Skeletal muscle cell (primary cell): ENCODE measurements at places on chromosomes 7 and 10.

GRCh38 chr10:17662193-17663138 is 18.5 kb downstream of the STAM start:
- DNase-seq, result no peak

GRCh38 chr7:36045326-36045725 is 107.7 kb upstream of the EEPD1 start:
- DNase-seq, result no peak

GRCh38 chr10:97024168-97025073 is 161.3 kb downstream of the SLIT1 start:
- DNase-seq, result no peak

DNA sequence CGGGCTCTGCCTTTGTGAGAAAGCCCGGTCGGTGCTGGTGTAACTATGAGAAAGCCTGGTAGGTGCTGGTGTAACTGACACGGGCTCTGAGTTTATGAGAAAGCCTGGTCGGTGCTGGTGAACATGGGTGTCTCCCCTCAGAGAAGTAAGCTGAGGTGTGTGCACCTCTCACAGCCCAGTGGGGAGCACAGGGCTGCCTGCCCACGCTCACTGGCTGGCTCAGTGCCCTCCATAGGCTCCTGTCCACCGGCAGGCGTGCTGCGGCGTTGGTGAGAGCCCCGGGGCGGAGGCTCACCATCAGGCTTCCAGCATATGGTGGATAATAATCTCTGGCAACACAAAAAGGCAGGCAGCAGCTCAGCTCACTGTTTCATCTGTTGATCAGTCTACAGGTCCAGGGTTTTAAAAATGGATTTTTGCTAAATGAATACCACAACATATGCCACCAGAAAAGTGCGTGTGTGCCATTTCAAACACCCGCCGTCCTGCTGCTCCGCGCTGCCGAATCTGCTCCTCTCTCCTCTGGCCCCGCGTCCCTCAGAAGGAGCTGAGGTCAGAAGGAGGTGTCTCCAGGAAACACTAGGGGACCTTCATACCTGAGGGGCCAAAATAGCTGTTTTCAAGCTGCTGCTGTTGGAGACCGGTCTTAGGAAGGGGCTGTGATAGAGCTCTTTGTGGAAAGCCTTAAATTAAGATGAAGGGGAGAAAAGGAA is 365.7 kb downstream of the DNAJB6 start:
- DNase-seq, result no peak

GRCh38 chr7:121395494-121395960 is 581 bp downstream of the FAM3C start:
- no peak for DNase-seq

DNA sequence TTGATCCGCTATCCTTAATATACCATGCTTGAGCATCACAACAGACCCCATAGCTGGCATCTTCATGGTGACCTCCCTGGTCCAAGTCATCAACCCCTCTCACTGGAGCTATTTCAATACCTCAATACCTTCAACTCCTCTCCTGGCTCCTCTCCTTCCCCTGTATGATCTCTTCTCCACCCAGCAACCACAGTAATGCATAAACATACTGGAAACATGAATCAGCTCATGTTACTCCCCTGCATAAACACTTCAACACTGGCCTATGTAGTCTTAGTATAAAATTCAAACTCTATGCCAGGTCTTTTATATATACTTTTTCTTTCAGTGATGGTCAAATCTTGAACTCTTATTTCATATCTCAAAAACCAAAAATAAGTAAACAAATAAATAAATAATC is 31.8 kb upstream of the TMEM273 start:
- no peak for DNase-seq

DNA sequence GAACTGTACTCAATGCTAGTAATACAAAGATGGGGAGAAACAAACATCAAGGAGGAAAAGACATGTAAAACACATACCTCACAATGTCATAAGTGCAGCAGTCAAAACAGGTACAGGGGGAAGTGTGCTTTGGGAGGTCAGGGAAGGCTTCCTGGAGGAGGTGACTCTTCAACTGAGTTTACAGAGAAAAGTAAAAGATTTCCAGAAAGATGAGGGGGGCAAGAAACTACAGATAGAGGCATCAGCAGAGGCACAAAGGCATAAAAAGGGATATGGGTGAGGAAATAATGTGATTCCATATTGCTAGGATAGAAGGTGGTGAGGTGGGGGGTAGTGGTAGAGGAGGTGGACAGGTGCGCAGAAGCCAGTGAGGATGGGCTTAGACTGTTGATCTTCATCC is 95.0 kb downstream of the LSM5 start:
- no peak for DNase-seq

GRCh38 chr10:25633542-25633941 is 300.5 kb upstream of the MYO3A start:
- no peak for DNase-seq

GRCh38 chr10:125802131-125802530 is 20.9 kb downstream of the UROS start:
- no peak for DNase-seq

DNA sequence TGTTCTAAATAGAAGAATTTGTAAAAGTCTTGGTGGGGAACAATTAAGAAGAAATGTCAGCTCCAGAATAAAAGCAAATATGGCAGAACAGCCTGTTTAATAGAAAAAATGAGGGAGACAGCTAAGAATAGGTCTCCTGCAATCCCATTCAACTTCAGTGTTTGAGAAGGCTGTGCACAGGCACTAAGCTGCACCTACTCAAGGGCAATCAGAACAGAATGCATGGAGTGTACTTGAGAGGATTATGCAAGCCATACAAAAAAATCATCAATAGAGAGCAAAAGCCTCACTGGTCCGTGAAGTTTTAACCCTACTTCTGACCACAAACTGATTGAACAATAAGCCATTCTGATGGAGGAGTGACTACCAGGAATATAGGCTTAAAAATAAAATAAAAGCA is 690.7 kb upstream of the PCDH15 start:
- DNase-seq, result no peak

DNA sequence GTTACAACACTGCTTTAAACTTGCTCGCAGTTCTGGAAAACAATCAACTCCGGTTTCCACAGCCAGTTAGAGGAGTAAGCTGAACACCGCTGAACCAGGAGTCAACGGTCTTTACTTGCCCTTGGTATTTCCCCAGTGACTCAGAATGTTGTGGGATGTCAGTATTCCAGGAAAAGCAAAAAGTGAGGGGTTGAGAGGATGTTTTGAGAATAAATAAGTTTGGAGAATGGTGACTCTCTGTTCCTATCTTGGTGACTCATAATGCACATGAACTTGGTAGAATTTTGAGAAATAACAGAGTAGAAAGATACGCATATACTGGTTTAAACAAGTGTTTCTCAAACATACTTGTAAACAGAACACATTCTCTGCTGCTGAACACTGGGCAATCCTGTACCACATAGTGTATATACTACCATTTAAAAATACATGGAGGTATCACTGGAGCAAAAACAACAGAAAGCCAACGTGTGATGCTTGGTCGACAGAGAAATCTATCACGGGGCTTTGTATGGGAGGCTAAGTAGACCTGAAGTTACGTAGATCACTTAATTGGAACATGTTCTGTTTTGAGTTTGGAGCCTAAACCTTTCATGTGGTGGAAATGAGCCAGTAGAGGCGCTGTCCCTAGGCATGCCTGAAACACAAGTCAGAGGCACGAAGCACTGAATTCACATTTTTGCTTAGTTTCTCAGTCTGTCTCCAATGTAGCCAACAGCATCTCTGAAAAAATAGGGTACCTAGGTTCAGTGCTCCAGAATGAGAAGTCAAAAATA is 534.3 kb downstream of the PARD3 start:
- DNase-seq, result peak; percentile 96

DNA sequence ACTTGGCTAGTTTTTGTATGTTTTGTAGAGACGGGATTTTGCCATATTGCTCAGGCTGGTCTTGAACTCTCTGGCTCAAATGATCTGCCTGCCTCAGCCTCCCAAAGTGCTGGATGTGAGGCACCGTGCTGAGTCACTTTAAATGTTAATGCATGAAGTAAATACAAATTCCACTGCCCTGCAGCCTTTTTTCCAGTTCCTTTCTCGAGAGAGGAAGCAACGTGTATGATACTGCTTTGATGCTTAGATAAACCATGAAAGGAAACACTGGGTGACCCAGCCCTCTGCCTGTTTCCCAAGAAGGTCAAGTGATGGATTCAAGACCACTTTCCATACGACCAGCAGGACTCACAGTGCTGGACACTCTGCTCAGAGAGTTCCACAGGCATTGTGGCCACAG is 11.3 kb upstream of the MRPS24 start:
- no peak for DNase-seq

GRCh38 chr10:60410970-60411369 is 21.3 kb upstream of the ANK3 start:
- DNase-seq, result no peak

DNA sequence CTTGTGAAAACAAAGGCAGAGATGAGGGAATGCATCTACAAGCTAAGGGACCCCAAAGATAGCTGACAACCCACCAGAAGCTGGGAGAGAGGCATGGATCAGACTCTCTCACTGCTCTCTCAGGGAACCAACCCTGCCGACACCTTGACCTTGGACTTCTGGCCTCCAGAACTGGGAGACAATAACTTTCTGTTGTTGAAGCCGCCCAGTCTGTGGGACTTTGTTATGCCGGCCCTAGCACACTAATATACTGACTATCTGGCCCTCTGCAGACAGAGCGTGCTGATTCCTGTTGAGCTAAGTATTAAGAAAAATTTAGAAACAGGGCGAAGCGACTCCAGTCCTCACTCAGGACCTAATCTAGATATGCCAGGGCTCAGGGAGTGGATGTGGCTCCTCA is 144.3 kb upstream of the TCF7L2 start:
- no peak for DNase-seq

- no peak for DNase-seq
Observed at GRCh38 chr10:17649836-17650235, 5.9 kb downstream of the STAM start.

- DNase-seq, result no peak
Observed at GRCh38 chr10:99927721-99928280, 81.9 kb downstream of the DNMBP start.

DNA sequence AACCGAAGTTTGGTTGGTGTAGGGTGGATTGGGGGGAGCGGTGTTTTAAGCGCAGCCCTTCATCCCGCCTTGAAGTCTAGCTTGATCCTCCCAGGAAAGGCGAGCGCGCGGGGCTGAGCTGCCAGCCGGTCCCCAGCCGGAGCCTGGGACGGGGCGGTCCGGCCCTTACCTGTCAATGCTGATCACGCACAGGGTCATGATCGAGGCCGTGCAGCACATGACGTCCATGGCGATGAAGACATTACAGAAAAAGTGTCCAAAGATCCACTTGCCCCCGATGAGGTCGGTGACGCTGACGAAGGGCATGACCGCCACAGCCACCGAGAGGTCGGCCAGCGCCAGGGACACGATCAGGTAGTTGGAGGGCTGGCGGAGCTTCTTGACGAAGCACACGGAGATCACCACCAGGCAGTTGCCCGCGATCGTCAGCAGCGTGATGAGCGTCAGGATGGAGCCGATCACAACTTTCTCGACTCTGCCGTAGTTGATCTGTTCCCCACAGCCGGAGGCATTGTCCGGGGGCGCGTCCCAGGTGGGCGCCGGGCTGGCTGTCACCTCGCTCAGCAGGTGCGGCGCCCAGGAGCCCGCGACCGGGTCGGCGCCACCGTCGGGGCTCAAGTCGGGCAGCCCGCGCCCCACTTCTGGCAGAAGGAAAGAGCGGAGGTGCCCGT is 740 bp downstream of the HTR7 start:
- no peak for DNase-seq

DNA sequence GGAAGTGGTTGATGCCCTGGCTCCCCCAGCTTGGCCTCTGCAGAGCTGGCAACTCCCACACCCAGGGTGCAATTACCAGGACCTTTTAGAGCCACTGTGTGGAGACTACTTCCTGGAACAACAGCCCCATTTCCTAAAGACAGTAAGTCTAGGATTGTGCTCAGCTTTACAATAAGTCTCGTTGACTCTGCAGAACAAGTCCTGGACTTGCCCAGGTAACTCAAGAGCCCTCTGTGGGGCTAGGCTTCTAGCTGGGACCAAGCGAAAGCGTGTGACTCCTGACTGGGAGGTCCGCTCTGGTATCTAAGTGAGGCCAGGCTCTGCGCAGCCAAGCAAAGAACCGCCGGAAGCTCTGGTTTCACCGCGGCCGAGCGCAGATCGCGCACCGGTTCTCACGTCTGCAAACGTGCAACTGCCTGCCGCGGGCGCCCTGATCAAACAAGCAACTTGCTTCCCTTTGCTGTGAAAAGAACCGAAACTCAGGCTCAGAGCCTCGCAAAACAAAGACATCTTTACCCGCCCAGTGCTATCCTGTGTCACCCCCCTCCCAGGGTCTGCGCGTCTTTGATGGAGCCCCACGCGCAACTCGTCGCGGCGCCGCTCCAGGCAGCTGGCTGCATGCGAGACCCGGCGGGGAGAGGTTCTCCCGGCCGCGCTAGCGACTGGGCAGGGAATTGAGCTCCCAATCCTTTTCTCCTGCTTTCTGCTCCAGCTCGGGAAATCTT is 4.4 kb upstream of the PDLIM1 start:
- DNase-seq, result no peak

DNA sequence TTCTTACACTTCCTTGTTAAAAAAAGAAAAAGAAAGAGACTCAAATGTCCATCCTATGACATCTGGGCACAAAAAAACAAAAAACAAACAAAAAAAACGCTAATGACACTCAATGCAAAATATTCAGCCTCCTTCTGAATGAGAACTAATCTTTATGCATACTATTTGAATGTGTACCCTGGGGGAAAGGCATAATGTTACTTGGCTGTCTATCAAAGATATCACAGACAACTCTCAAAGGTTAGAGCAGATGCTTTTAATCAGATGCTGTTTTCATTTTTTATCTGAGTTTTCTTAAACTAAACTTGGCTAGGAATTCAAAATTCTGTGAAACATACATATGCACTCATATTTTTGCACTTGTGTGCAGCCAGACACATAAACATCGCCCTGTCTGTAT is 745.8 kb downstream of the CNTNAP2 start:
- DNase-seq, result no peak

GRCh38 chr10:75018251-75018650 is 93.2 kb upstream of the SAMD8 start:
- no peak for DNase-seq

DNA sequence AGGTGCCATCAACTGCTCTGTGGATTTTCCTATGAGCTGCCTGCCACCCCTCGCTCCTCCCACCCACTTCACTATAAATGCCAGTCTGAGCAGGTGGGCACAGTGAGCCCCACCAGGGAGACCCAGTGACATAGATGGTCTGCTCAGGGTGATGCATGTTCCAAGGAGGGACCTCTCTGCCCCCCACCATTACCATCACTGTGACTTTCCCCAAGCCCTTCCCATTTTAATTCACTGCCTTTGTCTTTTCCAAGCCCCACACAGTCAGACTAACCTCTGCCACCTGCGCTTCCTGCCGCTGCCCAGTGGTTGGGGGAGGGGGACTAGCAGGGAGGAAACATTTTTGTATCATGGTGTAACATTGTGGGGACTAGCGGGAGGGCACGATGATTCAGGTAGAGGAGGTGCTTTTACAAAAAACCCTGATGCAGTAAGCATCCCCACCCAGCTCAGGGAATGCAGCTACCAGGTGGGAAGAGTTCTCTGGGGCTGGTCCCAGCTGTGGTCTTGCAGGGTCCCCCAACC is 24.6 kb downstream of the PRSS2 start:
- DNase-seq, result no peak

- peak; percentile 83 for DNase-seq
Observed at GRCh38 chr7:98418636-98419315, 17.9 kb upstream of the BAIAP2L1 start.

GRCh38 chr7:92944633-92945032 is 108.3 kb upstream of the CDK6 start:
- DNase-seq, result no peak

GRCh38 chr10:77247031-77247990 is 390.3 kb downstream of the KCNMA1 start:
- DNase-seq, result no peak

GRCh38 chr10:103717341-103718246 is 137.8 kb downstream of the SH3PXD2A start:
- no peak for DNase-seq
